ENCODE measurements at places on chromosomes 13 and 19.

GRCh38 chr13:48859272-48860105 is 116.2 kb upstream of the FNDC3A start:
- no peak for DNase-seq

GRCh38 chr13:45943120-45943519 is 91.6 kb upstream of the SIAH3 start:
- no peak for DNase-seq

DNA sequence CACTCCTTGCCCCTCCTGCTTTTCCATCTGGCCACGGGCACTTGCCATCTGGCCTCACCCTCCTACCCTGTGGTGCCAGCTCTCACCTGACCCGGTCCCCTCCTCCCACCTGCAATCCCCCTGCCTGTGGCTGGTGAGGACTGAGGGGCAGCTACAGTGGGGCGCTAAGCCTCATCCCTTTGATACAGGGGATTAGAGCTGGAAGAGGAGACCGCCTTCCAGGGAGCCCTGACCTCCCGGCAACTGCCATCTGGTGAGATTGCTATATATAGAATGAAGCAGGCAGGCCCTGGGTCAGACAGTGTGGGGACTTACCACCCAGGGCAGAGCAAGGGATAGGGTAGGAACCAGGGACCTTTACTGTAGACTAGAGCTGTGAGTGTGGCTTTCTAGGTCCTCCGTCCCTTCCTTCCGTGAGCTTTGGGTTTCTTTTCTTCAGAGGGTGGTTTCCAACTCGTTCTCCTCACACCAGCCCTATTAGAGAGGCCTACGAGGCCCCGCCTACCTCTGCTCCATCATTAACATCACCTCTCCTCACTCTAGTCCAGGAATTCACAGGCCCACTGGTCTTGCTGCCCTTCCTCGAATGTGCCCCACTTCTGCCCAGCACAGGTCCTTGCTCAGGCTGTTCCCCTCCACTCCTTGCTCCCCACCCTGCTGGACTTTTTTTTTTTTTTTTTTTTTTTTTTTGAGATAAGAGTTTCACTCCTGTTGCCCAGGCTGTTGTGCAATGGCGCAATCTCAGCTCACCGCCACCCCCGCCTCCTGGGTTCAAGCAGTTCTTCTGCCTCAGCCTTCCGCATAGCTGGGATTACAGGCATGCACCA is 7.7 kb downstream of the KASH5 start:
- DNase-seq = no peak

DNA sequence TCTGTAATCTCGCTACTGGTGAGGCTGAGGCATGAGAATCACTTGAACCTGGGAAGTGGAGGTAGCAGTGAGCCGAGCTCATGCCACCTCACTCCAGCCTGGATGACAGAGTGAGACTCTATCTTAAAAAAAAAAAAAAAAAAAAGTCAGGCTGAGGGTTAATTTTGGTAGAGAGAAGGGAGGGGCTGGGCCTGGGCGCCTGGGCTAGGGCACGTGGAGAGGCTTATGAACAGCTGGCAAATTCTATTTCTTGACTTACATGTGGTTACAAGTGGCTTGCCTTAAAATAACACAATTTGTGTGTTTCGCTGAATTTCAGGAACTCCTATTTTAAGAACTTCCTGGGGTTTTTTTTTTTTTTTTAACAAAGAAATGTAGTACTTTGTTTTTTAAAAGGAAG is 47.6 kb upstream of the MAP3K10 start:
- peak; percentile 20 for DNase-seq

DNA sequence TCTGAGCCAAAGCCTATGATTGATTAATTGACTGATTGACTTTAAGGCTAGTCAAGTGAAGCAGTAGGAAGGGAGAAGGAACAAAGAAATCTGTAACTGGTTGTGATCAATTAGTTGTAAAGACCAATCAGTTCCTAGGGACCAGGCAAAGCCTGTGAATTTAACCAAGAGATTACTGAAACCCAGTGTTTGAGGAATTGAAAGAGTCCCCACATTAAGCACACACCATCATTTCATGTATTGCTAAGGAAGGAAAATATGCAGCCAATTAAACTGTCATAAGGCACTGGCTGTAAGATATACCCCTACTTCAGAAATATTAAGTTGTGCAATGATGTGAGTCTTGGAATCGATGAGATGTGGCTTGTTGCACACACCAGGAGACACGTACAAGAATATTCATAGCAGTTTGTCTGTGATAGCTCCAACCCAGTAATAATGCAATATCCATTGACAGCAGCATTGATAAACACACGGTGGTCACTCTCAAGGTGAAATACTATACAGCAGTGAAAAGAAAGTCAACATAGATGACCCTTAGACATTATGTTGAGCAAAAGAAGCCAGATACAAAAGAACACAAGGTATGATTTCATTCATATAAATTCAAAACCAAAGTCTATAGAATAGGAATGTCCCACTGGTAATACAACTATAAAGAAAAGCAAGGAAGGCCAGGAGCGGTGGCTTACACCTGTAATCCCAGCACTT is 9.0 kb downstream of the C19orf47 start:
- no peak for DNase-seq

DNA sequence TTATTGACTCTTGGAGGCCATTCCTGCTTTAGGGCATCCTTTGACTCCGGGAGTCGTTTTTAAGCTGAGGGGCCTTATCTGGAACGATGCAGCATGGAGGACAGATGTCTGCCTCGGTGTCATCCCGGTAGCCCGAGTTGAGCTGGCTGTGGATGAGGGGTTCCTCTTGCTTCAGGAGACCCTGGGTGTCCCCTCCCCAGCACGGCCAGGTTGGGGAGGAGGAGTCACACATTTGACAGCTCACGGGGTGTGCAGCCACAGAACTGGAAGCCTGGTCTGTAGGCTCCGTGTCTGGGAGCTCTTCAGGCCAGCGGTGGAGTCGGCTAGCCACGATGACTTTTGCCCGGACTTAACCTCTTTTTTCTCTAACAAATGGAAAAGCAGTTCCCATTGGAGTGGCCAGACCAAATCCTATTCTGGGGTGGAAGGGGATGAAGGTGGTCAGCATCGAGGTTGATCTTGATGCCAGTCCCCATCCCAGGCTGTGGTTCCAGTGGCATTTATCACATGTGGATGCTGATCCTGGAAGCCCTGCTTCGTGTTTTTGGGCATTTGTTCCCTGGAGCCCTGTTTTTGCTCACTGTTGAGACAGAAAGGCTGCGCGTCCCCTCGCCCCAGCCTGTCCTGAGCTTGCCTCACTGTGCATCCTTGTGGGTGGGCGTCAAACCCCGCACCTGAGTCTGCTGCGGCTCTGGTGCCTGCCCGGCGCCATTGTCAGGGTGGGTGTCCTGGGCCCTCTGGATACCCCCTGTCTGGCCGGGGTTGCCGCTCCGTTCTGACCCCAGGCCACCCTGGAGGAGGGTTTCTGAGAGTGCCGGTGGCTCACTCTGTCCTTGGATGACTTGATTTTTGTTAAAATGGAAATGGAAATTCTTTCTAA is 12.0 kb downstream of the TFDP1 start:
- DNase-seq = no peak

DNA sequence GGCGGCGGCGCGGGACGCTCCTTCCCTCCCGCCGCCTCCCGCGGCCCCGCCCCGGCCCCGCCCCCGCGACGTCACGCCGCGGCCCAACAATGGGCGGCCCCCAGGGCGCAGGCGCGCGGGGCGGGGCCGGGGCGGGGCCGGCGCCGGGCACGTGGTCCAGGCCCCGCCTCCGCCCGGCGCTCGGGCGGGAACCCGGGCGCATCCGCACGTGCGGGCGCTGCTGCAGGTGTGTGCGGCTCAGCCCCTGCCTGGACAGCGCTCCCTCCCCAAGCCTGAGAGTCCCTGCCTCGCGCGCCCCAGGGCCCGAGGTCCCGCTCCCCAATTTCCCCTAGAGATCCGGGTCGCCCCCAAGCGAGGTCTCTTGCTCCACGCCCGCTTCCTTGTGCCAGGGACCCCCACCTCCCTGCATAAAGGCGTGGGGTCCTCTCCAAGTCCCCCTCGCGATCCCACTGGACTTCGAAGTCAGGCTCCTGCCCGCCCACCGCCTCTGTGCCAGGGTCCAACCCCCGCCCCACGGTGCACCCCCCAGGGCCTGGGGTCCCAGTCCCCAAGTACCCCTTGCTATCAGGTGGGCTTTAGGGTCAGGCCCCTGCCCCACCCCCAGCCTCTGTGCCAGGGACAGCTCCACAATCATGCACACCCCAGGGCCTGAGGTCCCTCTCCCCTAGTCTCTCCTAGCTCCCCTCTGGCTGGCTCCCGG is at the start of gene MEX3D:
Gene MEX3D, minus strand, starts transcription at position 6 of the 700 bp plus-strand sequence. CDS start 267 bp downstream, outside the sequence.
- peak; percentile 63 for DNase-seq

DNA sequence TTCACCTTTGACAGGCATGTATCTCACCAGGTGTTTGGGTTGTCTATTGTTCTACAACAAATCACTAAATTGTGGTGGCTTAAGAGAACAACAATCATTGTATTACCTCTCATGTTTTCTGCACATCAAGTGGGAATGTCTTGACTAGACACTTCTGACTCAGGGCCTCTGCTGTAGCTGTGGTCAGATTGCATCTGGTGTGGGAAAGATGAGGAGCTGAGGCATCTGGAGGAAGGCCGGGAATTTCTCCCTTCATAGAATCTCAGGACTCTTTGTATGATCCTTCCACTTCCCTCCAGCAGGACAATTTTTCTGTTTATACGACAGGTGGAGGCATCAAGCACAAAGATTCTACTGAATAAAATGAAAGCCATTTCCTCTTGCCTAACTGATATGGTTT is 511.8 kb upstream of the NBEA start:
- DNase-seq = no peak

GRCh38 chr19:41408256-41408655 is 10.6 kb downstream of the BCKDHA start:
- no peak for DNase-seq

GRCh38 chr13:79658333-79658975 is 177.5 kb downstream of the NDFIP2 start:
- DNase-seq = no peak

- no peak for DNase-seq
Observed at GRCh38 chr13:82636119-82636518, 1246.2 kb downstream of the SLITRK1 start.

DNA sequence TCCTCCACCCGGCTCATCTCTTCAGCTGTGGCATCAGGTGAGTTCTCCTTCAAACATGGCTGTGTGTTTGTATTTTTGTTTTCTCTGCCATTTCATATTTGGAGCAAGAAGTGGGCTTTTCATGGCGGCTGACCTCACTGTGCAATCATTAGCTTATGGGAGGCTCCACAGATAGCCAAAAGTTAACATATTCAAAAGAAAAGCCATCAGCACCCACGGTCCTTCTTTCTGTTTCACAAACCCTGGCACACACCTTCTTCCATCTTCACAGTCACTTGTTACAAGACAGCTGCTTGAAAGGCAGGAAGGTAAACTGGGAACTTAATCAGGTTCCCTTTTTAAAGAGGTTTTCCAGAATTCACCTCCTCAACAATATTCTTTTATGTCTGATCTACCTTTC is 69.3 kb upstream of the ATP12A start:
- DNase-seq = no peak

DNA sequence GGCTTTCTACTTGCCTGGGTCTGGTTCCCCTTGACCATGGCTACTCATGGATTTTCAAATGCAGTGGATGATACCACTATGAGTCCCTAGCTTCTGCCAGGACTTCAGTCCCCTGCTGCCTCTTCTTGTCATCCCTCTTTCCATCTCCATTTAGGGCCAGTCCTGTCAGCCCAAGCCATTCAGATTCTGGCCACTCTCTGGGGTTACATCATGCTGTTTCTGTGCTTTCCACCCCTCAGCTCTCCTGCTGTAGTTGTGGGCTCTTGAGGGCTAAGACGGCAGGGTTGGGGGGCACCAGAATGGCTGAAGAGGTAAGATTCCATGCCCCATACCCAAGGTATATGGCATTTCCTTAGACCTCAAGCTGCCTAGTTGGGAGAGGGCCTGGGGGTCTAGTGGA is 13.2 kb upstream of the ZNF492 start:
- no peak for DNase-seq

DNA sequence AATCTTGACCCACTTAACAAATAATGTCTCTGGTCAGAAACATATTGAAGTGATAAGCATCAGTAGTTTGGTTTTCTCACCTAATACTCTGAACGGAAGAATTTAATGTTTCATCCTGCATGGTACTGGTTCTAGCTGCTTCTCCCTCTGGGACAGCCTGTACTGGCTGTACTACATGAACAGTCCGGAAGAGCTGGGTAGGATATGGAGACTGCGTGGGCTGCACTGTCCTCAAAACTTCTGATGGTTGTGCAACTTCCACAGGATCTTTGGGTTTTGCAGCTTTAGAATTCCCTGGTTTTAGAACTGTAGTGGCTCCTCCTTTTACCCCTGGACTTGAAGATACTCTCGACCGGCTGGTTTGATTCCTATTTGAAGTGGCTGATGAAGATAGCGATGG is 78.3 kb downstream of the ELF1 start:
- no peak for DNase-seq

GRCh38 chr19:10152100-10152499 is 32.4 kb upstream of the EIF3G start:
- no peak for DNase-seq

- no peak for DNase-seq
Observed at GRCh38 chr19:55655648-55656040, 809 bp downstream of the U2AF2 start.

DNA sequence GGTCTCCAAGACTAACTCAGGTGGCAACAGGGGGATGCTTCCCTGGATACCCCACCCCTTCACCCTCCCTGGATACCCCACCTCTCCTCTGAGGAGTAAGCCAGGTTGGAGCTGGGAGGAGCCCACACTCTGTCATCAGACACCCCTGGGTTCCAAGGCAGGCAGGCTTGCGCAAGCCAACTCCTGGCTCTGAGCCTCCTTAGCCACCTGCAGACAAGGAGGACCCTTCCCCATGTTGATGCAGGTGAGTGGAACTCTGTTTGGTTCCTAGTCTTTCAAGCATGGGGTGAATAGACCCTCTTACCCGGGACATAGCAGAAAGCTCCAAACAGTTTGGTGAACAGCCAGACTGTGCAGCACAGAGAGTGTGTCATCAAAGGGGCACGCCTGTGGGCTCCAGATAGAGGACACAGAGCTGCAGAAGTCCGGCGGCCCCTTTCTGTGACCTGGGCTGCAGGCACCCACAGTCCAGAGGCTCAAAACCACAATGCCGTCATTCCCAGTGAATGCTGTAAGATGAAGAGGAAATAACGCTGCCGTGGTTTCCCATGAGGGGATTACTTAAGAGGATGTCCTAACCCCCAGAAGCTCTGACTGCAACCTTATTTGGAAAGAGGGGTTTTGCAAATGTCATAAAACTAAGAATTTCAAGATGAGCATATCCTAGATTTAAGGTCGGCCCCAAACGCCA is 12.1 kb upstream of the HAS1 start:
- no peak for DNase-seq

- no peak for DNase-seq
Observed at GRCh38 chr19:1400281-1401137, 833 bp downstream of the GAMT start.

- DNase-seq = no peak
Observed at GRCh38 chr13:34474187-34474868, 467.7 kb upstream of the NBEA start.

- DNase-seq = no peak
Observed at GRCh38 chr19:8334458-8335342, 8.4 kb downstream of the KANK3 start.

- no peak for DNase-seq
Observed at GRCh38 chr13:99161512-99161911, 39.1 kb upstream of the UBAC2 start.
